CD4-positive, alpha-beta T cell treated with Interleukin-17A for 4 hours (primary cell): ENCODE measurements at places on chromosomes 3 and 15.

- no peak for DNase-seq
Measured at GRCh38 chr3:97950360-97950759, 21.9 kb downstream of the RIOX2 start.

GRCh38 chr15:35305031-35305550 is 220.0 kb upstream of the NANOGP8 start:
- DNase-seq: no peak

- DNase-seq: no peak
Measured at GRCh38 chr3:147589016-147589415, 179.9 kb downstream of the ZIC1 start.

DNA sequence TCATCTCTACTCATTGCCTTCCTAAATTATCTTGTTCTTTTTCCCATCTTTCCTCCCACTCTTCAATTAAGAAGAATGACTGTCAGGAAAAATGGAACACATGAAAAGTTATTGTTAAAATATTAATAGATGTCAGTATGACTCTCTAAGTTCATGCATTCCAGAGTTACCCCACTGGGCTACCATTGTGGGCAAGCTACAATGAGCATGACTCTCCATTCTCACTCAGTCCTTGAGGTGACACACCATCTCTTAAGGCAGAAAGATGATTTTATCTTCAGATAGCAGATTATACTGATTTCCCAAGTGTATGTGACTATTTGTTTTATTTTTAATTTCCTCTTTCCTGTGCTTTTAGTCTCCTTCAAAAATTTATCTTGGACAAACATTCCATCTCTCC is 144.3 kb downstream of the ALCAM start:
- no peak for DNase-seq

DNA sequence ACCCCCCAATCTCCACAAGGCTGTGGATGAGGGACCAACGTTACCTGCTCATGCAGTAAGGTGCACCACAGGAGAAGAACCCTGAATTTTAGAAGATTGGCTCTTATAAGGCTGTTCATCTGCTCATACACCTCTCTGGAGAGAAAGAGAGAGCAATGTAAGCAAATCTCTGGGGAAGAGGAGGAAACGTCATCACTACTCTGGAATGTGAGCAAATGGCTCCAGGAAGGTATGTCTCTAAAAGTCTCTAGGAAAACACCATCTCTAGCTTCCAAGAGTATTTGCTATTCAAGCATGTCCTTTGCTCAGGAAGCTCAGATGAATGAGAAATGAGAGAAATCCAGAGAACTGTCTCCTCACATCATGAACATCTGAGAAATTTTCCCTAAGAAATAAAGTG is 235.4 kb downstream of the TBL1XR1 start:
- DNase-seq: no peak

DNA sequence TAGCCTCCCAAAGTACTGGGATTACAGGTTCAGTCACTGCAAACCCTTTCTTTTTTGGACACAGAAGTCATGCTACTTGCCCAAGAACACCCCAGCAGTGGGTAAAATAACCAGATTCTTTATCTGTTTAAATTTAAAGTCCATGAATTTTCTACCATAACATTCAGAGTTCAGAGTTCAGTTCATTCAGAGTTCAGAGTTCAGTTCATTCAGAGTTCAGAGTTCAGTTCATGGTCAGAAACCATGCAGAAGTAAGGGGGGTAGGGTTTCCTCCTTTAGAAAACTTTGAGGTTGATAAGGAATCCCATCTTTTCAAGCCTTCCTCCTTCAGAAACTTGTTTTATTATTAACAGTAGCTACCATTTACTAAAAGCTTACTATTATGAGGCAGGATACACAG is 43.2 kb downstream of the RAF1 start:
- DNase-seq: no peak

GRCh38 chr3:120641696-120642246 is 40.3 kb downstream of the HGD start:
- no peak for DNase-seq

DNA sequence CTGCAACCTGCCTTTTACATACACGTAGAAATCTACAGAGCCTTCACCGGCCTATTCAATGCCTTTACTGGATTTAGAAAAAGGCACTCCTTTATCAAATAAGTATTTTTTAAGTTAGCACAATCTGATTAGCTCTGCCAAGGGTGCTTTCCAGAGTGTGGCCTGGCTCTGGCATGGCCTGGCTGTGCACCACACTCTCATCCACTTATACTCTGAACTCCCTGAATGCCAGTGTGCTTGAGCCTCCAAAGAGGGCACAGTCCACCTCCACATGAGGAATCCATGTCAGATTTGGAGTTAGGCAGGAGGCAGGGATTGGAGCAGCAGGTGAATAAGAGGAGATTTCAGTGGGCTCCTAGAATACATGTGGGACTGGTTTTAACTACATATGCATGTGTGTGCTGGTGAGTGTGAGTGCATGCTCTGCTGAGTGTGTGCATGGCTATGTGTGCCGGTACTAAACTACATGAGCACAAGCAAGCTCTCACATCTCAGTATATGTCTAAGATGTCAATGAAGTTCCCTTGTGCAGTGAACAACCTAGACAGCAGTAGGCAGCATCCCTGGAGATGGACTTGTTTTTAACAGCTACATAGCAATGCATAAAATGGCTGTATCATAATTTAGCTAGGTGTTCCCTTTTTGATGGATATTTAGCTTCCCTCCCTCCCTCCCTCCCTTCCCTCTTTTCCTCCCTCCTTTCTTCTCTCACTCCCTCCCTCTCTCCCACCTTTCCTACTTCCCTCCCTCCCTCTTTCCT is 17.8 kb upstream of the ZFAND6 start:
- no peak for DNase-seq

- DNase-seq: no peak
Measured at GRCh38 chr15:69086427-69087204, 72.1 kb downstream of the NOX5 start.

GRCh38 chr3:77618686-77619085 is 578.8 kb downstream of the ROBO2 start:
- DNase-seq: no peak

GRCh38 chr3:53845881-53846133 is 412 bp downstream of the CHDH start:
- DNase-seq: no peak

DNA sequence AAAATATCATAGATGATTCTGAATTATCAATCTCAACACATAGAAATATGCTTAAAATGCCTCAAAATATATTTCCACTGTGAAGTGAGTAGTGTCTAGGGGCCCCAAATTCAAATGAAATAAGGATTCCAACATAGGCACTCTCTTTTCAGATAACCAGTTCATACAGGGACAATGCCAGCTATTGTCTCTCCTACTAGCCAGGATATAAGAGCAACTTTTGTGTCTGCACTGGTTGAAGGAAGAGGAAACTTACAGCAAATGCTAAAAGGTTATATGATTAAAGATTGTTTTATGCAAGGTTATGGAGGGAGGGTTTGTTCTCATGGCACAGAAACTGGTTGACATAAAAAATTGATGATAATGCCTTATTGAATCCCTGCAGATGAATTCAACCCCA is 579.4 kb upstream of the ALCAM start:
- DNase-seq: no peak

GRCh38 chr3:184455991-184456390 is 76.1 kb downstream of the CHRD start:
- DNase-seq: no peak

- DNase-seq: no peak
Measured at GRCh38 chr3:119774444-119774843, 7.5 kb upstream of the NR1I2 start.

DNA sequence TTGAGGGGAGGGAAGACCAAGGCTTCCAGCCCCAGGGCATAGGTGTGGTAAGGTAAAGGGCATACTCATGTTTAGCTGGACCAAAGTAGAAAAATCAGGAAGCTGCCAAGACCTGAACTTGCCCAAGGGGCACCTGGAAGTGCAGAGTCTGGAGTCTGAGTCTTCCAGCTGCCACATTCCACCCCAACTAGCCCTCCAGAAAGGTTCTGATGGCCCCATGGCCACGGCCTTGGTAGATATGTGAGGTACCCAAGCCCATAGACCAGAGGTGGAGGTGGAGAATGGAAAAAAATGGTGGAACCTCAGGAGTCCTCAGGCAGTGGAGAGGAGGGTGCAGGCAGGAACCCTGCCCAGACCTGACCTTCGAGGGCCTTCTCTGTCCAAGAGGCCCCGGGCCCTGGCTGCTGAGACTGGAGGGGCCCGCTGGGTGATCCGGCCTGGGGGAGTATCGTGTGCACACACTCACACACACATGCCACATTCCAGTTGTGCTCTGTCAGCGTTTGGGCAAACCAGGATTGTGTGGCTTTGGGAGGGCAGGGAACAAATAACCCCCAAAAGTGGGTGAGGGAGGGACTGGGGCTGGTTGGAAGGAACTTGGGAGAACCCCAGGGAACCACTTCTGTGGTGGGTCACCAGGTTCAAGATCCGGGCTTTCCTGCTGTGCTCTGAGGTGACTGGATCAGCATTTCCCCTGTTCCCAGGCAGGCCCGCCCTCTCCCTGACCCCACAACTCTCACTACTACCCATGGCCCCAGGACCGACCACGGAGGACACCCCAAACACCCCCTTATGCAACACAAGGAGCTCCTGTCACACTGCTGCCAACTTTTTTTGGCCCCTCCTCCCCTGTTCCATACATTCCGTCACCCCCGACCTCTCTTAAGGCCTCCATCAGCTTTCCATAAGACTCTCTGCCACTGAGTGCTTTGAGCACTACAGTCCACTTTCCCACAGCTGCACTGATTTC is 11.6 kb downstream of the MYL3 start:
- DNase-seq: no peak

DNA sequence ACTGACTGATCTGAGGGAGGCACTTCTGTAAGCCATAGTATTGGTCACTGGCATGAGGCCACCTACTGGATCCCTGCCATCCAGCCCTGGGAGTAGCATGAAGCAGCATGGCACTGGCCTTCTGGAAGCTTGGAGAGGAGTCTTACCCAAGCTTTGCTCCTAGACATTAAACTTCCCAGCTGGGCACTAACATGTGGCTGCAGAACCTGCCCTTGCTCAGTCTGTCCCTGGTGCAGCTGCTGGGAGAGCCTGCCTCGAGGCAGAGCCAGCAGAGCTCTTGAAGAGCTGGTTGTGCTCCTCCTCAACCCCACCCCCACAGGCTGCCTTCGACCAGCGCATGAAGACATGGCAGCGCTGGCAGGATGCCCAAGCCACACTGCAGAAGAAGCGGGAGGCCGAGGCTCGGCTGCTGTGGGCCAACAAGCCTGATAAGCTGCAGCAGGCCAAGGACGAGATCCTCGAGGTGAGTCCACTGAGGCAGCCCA is 17.1 kb upstream of the SNX22 start:
- no peak for DNase-seq

- no peak for DNase-seq
Measured at GRCh38 chr15:93705753-93706455, 525.5 kb upstream of the MCTP2 start.

GRCh38 chr3:138426211-138426610 is 8.2 kb upstream of the ESYT3 start:
- DNase-seq: no peak

DNA sequence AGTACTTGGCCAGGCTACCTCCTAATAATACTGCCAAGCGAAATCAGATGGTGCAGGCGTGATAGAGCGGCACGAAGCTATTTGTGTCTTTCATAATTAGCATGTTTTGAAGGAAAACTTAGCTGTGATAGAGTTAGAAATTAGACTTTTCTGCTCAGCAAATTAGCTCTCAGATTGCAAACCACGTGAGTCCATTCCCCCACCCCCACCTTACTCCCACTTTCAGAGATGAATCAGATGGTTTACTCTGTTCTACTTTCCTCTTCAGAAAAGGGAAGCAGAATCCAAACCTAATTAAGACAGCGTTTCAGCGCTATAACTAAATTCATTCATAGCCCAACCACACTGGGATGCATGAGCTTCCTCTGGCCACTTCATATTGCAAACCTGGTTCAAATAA is 214.6 kb downstream of the SLCO3A1 start:
- no peak for DNase-seq

GRCh38 chr3:9149566-9149965 is 99.9 kb downstream of the SRGAP3 start:
- DNase-seq: no peak

DNA sequence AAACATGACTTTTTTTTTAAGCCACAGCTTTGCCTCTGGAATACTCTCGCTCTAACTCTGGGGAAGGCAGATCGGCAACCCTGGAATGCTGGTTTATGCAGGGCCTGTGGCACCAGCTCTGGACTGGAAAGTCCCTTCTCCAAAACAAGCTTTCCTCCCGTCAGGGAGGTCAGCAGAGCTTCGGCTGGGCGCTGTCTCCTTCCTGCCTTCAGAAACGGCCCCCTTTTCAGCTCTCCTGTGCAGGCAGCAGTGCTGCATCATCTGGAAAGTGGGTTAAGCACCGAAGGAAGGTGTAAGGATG is 42.7 kb upstream of the SKOR1 start:
- no peak for DNase-seq

DNA sequence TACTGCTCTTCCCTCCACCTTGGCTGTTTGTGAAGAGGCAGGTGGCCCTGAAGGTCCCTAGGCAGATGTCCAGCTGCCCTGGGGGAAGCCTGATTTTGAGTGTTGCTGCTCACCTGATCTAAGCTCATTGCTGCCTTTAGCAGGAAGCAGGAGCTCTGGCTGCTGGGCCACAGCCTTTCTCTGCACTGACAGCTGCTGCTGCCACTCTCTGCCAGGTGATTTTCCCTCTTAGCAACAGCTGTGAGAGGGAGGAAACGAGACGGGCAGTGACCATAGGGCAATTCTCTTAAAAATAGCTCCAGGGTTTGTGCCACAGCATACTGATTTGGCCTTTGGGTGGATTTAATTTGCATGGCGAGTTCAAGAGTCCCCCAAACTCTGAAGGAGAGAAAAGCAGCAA is 415.8 kb upstream of the SEMA6D start:
- no peak for DNase-seq

GRCh38 chr15:88015228-88015860 is 241.2 kb downstream of the NTRK3 start:
- DNase-seq: no peak

- no peak for DNase-seq
Measured at GRCh38 chr3:10993729-10994065, 1.1 kb downstream of the SLC6A1 start.

GRCh38 chr3:84943379-84943778 is 15.4 kb upstream of the CADM2 start:
- no peak for DNase-seq

- no peak for DNase-seq
Measured at GRCh38 chr3:126630020-126630419, 24.9 kb downstream of the TXNRD3 start.

- no peak for DNase-seq
Measured at GRCh38 chr3:125107363-125107762, 51.6 kb upstream of the HEG1 start.

DNA sequence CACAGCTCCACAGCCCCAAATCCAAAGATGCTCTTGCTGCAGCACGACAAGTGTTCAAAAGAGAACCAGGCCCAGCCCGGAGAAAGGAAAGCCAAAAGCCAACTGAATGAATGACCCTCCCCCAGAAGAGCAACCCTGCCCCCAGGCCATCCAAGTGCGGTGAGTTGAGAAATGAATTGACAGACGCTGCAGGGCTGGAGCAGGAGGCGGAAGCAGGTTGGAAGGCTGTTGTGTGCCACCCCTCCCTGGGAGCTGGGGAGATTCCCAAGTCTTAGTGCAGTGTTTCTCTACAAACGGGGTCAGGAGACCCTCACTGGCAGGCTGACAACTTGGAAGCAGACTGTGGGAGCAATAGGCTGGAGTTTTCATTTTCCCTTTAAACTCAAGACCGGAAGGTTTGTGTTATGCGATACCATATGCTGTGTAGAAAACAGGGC is 3.5 kb upstream of the SPTBN5 start:
- no peak for DNase-seq
